EL (cell line): ENCODE measurements at places on chromosomes 5 and 9.

DNA sequence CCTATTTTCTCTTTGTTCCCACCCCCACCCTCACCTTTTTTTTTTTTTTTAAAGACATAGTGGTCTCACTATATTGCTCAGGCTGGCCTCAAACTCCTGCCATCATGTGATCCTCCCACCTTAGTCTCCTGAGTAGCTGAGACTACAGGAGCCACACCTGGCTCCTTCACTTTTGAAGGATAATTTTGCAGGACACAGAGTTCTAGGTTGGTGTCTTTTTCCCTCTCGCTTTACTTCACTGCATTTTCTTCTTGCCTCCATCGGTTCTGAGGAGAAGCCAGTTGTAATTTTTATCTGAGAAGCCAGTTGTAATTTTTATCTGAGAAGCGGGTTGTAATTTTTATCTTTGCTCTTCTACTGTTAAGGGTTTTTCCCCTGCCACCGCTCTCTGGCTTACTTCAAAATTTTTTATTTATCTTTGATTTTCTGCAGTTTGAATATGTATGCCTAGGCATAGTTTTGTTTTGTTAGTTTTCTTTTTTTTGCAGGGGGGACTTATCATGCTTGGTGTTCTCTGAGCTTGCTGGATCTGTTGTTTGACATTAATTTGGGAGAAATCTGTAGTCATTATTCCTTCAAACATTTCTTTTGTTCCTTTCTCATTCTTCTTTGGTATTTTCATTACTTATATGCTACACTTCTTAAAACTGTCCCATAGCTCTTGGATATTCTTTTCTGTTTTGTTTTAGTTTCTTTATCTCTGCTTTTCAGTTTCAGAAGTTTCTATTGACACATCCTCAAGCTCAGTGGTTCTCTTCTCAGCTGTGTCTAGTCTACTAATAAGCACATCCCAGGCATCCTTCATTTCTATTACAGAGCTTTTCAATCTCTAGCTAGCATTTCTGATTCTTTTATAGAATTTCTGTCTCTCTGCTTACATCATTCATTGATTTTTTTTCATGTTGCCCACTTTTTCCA lies 148.2 kb upstream of the CHD1 start:
- DNase-seq: no peak

GRCh38 chr5:91183743-91184142 lies 199.4 kb downstream of the ARRDC3 start:
- DNase-seq: no peak

DNA sequence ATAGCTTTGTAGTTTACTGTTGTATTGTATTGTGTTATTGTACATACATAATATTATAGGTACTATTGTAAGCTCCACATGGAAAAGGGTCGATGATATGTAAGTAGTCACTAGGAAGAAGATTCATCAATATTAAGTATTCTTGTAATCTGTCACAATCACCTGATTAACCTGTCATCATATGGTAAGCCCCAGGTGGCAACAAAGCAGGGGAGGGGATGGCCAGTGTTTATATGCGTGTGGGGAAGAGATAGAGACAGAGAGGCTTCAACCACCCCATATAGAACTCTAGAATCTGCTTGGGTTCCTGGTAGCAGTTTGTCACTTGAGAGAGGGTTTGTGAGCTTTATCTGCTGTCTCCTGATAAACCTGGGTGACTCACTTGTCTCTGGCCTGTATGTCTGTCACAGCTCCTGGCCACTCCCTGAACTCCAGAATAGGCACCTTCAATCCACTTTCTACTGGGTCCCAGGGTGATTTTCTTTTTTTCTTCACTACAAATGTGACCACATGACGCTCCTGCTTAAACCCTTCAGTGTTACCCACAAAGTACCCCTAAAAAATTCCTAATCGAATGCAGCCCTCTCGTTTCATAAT lies 48.9 kb upstream of the CPEB4 start:
- DNase-seq: no peak

DNA sequence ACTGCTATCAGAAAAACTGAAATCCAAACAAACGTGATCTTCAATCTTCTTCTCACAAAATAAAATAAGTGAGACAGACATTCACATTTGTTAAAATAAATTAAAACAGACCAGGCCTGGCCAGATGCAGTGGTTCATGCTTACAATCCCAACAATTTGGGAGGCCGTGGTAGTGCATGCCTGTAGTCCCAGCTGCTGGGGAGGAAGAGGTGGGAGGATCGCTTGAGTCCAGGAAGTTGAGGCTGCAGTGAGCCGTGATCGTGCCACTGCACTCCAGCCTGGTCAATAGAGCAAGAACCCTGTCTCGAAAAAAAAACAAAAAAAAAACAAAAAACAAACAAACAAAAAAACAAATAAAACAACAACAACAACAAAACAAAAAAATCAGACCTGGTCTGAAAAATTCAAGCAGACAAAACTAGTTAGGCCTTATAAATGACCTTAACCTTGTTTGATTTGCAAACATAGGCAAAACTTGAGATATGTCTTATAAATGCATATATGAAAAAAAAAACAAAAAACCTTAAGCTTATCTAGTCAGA lies 10.8 kb downstream of the MAPKAP1 start:
- DNase-seq: no peak
